Activated CD4-positive, alpha-beta T cell treated with anti-CD3 and anti-CD28 coated beads, Interleukin-10, Interleukin-2, amounts not matched to agents 100 ng/mL and 50 ng/mL, durations not matched to agents 16 hours and 8 hours (primary cell): ENCODE measurements at places on chromosomes 2 and 18.
A peak's percentile ranks its signal among the peaks of the same experiment; 100 is the strongest.

GRCh38 chr18:31876707-31877106 is 66.2 kb downstream of the TRAPPC8 start:
- DNase-seq: no peak

DNA sequence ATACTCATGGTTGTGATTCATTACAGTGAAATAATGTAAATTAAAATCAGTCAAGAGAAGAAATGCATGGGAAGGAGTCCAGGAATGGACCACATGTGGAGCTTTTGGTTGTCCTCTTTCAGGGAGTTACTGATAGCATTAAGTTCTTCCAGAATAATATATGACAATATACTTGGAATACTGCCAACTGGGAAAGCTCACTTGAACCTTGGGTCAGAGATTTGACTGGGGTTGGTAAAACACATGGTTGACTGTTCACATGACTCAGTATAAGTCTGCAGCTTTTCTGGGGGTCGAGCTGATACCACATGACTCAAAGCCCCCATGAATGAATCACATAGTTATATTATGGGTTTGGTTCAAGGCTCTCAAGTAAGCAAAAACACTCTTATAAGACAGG is 1109.0 kb upstream of the CHAC2 start:
- DNase-seq: no peak

GRCh38 chr2:6915399-6915798 is 1.8 kb upstream of the RNF144A start:
- DNase-seq: no peak

DNA sequence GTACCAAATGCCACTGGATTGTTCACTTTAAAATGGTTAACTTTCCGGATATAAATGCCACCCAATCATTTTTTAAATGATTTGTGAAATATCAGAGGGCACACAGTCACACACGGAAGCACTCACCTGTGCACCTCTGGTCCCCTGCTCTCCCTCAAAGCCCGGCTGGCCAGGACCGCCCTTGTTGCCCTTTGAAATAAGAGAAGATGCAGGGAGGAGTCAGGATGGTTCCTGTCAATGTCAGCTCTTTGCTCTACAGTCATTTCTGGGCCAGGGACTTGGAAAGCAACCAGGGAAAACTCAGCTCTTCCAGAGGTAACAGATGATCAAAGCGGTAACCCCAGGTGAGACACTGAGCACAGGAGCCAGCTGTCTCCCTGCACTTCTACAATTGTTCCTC is 60.7 kb downstream of the COL6A3 start:
- DNase-seq: no peak

GRCh38 chr2:192559587-192559986 is 364.9 kb upstream of the TMEFF2 start:
- no peak for DNase-seq

GRCh38 chr18:33906046-33906445 is 318.7 kb downstream of the NOL4 start:
- no peak for DNase-seq

- no peak for DNase-seq
These were observed 26.0 kb downstream of the TWIST2 start for GRCh38 chr2:238873841-238874240.

- peak; percentile 52 for DNase-seq
These were observed 14.4 kb upstream of the STAT4 start for GRCh38 chr2:191165176-191165643.

DNA sequence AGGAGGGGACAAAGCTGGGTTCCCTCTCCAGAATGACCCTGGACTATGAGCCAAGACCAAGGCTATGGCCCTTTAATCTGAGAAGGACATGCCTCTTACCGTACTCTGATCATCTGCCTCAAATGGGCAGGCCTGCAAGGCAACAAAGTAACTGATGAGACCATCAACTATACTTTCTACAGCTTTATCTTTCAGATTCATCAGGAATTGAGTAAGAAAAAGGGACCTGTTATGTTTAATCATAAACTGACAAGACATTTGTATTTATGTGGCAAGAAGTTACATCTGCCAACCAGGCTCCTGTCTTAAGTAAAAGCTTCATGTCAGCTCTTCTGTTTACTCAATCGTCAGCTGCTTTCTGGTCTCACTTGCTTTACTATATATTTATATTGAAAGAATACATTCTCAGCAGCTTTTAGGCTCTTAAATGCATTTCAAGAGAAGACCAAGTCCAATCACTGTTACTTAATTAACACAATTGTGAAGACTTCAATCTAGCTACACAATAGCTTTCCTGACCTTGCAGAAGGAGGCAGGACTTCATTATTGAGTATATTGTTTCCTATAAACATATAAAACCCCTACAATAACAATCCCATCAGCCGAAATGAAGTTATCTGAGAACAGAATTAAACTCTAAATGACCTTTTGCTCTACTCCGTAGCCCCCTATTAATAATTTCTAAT is 163.8 kb downstream of the ETAA1 start:
- no peak for DNase-seq

DNA sequence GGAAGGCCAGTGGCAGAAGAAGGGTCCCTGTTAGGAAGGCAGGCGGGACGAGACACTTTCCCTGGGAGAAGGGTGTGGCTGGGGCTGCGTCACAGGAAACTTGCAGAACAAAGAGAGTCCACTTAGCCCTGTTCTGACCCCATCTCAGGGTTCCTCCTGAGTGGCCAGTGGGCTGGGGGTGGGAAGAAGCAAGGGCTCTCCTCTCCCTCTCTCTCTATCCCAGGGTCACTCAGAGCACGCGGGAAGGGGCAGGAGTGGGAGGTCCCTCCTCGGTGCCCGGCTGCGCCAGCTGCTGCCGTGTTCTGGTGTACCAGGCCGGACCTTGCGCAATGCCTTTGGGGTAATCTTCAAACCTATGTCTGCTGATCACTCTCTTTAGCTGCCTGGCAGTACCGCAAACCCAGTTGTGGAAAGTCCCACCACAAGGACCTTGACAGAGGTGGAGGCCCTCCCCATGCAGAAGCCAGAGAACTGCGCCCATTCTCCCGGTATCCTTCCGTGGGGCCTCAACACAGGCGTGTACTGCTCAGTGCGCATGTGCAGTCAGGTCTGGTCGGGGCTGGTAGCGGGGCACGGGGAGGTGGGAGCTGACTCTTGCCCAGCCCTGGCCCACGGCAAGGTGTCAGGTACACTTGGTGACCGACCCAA is 47.8 kb upstream of the ST3GAL5 start:
- DNase-seq: no peak

GRCh38 chr2:170237572-170238120 is 59.7 kb downstream of the MYO3B start:
- DNase-seq: no peak

DNA sequence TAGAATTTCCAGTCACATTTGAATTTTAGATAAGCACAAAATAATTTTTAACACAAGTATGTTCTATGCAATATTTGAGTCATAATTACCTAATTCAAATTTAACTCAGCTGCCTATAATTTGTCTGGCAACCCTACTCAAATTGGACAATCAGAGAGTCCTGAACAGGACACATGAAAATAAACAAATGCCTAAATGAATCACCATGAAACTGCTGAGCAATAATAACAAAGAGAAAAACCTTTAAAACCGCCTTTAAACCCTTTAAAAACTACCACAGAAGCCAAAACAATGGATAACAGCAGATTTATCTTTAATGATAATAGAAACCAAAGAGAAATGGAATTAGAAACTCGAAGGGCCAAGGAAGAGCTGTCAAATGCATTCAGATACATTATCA is 39.5 kb downstream of the ARL4C start:
- no peak for DNase-seq

DNA sequence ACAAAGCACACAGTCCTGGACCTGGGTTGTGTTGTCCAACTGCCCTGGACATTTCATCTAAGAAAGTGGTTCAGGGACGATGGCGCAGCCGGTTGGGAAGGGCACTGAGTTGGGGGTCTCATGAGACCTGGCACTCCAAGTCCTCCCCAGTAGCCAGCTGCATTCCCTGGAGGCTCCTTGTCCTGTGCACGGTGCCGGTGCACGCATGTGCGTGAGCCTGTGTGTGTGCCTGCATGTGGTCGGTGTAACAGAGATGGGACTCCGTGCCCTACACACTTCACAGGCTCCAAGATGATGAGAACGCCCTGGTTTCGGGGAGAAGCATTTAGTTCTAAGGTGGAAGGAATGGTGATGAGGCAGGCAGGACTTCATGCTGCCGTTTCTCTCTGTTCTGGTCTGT is 124.9 kb upstream of the PXDN start:
- no peak for DNase-seq
